ENCODE measurements at places on chromosomes 1 and 21.

DNA sequence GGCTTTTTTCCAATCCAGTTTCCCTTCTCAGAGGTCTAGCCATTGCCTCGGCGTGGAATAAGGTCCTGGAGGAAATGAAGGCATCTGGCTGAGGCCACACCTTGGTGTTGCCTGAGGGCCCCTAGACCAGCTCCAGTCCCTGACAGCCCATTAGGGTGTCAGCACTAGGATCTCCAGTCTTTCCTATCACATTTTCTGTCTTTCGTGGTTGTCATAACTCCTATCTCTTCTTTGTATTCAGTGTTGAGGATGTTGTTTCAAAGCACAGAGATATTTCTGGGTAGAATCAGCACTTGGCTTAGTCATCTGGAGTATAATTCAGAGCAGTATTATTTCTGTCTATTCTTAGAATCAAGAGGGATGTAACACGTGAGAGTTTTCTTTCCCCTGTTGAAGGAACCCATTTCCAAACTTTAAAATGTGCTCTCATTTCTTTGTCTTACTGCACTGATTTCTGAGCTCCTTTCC, 844.3 kb downstream of the KCNT2 start:
- DNase-seq = peak; percentile 42

DNA sequence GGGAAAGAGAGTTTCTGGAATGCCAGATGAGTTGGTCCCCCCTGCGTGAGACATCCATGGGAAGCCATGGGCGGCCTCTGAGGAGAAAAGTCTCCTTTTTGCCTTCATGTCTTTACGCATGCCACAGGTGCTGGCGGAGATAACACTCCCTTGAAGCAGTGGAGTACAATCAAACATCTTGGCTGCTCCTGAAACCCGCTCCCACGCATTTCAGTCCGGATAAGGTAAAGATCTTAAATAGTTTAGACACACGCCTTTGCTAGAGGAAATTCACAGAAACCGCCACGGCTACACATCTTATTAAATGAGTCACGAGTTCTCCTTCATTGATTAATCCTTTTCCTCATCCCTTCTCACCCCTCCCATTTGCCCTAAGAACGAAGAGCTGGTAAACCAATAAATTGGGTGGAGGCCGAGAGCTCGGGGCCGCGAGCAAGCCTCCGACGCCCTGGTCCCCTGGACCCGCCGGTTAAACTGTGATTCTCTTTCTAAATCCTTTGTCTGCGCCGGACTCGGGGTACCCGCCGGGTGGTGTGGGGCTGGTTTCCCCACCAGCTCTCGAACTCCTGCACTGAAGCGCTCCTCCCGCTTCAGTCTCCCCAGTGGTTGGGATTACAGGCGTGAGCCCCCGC, 6.6 kb upstream of the ZNF669 start:
- no peak for DNase-seq

DNA sequence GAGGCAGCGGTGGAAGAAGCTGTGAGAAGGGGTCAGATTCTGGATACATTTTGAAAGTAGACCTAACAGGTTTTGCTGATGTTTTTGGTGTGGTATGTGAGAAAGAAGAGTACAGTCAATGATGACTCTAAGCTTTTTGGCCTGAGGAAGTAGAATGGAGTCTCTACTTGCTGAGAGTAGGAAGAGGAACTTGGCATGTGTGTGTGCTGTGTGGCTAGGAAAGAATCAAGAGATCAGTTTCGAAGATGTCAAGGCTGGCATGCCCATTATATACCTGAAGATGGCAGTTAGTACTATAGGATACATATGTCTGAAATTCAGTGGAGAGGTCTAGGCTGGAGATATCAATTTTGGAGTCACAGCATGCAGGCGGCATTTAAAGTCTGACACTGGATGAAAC, 64.4 kb downstream of the MAB21L3 start:
- no peak for DNase-seq

DNA sequence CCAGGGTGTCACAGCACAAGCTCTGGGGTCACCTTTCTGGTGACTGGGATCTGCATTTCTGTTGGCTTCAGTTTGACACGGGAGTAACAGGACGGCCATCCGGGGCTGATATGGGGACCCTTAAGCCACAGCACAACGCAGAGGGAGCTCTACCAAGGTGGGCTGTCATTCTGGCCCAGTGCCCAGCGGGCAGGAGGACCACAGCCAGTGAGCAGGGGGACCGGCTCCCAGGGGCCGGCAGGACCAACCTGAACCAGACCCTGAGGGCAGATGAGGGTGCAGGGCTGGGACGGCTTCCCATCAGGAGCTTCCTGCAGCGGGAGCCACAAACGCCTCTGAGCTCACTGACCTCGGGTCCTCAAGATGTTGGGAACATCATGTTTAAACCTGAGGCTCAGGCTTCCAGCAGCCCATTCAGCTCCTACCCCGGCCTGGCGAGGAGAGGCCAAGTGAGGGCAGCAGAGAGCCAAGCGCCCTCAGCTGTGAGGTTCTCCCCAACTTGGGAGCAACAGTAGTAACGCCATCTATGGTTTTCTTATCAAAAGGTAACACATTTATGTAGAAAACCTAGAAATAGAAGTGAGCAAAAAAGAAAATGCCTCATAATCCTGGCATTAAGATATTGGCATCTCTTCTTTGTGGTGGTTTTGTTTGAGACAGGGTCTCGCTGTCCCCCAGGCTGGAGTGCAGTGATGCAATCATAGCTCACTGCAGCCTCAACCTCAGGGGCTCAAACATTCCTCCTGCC, 26.8 kb downstream of the TMEM201 start:
- peak; percentile 25 for DNase-seq

DNA sequence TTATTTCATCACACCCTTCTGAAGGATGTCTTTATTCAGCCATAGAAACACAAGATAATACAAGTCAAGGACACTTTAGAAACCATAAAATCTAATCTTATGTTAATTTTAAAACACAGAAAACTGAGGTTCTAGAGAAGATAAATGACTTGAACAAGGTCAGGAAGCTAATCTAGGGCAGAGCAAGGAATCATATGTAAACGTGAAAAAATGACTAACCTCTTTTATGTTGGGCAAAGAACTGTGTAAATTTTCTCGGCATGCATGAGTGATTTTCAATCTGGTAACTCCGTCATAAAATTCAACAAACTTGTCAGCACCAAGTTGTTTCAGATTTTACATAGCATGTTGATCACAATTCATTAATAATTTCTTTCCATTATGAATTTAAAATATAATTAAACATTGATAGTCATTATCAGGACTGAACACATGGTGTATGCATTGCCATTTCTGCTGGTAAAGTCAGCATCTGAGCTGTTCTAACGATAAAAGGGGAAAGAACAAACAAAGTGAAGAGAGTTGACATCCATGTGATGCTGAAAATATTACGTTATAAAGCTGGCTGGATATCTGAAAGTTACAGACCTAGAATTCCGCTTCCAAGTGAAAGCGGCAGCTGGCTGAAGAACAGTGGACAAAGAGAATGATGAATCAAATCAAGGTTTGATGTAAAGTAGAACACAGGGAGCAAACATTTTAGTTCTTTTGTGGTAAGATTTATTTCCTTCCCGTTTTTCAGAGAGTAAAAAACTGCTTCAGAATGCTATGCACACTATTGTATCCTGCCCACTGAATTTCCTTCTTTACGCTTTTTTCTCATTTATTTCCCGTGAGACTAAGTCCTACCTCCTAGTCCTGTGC, 1037.4 kb upstream of the TMPRSS15 start:
- peak; percentile 81 for DNase-seq

DNA sequence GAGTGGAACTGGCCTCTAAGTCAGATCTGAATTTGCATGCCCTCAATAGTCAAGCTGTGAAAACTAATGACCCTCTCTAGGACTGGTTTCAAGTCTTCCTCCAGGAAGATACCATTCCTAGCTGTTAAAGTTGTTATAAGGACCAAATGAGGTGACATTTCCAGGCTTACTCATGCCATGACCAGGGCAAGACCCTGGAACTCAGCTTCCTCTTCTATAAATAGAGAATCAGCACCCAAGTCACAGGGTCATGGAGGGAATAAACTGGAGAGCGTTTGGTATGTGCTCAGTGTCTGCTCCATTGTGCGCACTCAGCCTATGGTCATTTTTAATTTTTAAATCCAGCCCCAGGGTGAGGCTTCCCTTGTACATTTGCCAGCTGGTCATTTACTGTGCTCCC, 2.5 kb downstream of the S100A9 start:
- DNase-seq = no peak

- no peak for DNase-seq
Measured at GRCh38 chr1:113247355-113247754, 143.0 kb upstream of the MAGI3 start.

DNA sequence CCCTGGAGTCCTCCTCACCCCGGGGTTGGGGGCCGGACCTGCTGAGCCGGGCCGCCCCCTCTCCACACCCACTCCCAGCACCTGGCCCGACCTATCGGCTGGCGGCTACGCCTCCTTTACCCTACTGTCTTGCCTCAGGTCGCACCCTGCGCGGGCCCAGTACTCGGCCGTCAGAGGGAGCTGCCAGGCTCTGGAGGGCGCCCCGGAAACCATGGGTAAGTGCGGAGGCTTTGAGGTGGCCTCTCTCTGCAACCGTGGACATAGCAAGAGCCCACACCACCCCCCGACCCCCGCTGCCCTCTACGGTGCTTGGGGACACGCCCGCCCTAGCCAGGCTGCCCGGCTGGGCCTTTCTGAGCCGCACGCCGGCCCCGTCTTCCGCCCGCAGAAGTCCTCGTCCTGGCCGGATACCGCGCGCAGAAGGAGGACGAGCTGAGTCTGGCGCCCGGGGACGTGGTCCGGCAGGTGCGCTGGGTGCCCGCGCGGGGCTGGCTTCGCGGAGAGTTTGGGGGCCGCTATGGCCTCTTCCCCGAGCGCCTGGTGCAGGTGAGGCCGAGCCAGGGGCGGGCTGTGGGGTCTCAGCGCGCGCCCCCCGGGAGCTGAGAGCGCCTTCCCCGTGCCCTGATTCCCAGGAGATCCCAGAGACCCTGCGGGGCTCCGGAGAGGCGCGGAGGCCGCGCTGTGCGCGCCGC, at the start of gene SH3D21:
Gene SH3D21 (plus strand): TSS at position 159 of the 692 bp plus-strand sequence. CDS start 53 bp downstream, at position 212.
- no peak for DNase-seq
